Activated CD4-positive, alpha-beta T cell treated with anti-CD3 and anti-CD28 coated beads for 48 hours (primary cell): ENCODE measurements at places on chromosomes 1 and 21.

GRCh38 chr21:39258207-39258606 is 55.2 kb downstream of the BRWD1 start:
- no peak for DNase-seq

DNA sequence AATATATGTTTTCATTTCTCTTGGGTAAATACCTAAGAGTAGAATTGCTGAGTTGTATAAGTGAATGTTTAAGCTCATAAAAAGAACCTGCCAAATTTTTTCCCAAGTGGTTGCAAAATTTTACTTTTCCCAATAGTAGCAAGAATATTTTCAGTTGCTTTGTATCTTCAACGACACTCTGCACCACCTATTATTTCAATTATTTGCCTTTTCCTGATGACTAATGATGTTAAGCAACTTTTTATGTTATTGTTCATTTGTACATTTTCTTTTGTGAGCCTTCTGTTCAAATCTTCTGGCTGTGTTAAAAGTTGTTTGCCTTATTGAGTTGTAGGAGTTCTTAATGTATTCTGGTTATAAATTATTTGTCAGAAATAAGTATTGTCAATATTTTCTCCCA is 299.1 kb upstream of the NRIP1 start:
- DNase-seq: no peak

DNA sequence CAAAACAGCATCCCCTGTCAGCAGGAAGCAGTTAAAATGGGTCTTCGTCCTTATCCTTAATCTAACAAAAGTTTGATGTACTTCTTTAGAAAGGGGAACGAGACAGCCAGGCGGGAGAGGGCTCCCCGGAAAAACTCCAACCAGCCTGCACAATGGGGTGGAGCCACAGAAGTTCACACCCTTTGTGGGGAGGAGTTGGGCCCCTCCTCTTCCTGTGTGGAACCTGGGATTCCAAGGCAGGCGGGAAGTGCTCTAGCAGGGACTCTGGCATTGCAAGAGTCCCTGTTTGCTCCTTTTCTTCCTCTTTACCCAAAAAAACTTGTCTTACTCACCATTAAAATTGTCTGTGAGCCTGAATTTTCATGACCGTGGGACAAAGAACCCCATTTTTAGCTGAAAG is 47.7 kb downstream of the FCRL5 start:
- DNase-seq: no peak

- DNase-seq: no peak
These were observed 768 bp upstream of the RIIAD1 start for GRCh38 chr1:151720554-151720953.

- DNase-seq: no peak
These were observed 8.0 kb downstream of the PLXNA2 start for GRCh38 chr1:208235982-208236761.

- no peak for DNase-seq
These were observed 14.1 kb upstream of the NUF2 start for GRCh38 chr1:163307479-163308171.

DNA sequence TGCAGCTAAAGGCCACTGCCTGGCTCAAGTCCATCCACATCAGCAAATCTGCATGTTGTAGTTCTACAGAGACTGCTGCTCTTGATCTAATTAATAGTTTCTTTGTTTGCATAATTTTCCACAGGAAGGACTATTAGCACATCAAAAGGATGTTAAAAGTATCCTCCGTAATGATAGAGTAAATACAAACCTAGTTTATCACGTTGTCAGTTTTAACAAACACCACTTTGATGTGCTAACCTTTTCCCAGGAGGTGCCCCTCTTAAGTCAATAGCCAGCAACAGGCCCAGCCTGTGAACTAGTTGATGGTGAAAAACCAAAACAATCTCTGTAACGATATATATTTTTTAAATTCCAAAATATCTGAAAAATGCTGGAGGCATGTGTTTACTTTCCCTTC is 64.2 kb upstream of the SLC22A15 start:
- no peak for DNase-seq

DNA sequence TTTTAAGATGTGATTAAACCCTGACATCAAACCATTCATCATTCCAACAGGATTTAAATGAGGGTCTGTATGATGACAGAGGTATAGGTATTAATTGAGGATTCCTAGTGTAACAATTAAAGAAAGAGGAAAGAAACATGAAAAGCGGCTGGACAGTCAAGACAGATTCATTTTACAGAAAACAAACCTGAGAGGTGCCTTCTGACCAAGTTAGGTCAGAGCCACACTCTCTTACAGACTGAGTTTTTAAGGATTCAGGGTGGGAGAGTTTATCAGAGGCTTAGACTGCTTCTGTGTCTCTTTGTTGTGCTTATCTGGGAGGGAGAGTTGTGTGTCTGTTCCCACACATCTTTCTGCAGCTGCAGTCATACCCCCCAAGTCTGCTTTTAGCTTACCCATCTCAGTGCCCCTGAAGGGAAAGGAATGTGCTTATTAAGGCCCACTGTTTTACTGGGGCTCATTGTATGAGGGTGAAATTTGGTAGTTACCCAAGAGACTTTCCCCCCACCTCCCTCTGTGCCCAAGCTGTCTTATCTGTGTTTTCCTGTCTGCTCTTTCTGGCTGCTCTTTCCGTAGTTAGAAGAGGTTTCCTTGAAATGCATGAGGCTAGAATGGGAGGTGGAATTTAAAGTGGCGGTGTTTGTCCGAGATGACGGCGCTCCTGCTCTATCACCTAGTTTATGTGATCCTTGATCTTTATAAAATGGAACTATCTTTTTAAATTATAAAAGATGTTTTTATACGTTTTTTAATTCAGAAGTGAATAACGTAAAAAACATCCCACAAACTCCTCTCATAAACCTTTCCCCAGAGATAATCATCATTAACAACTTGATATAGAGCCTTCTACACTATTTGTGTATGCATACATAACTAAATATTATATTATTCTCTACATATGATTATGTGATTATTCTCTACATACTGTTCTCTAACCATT is 96.0 kb upstream of the TNFSF4 start:
- no peak for DNase-seq
